HepG2 (cell line): ENCODE measurements at places on chromosomes 3 and 15. TPM values are rescaled to one million over a fixed set of nuclear protein-coding genes. Genes with fewer than 3 reads are reported as not detected.
A peak's percentile ranks its signal among the peaks of the same experiment; 100 is the strongest.

Gene MASP1
- polyA plus RNA-seq, result 56.0 and 101 TPM in 2 replicates

Gene C3orf85
- polyA plus RNA-seq, result not detected in 2 replicates

Gene FBXO40
- not detected in 2 replicates for polyA plus RNA-seq

Gene LRTM1
- not detected in 2 replicates for polyA plus RNA-seq

GRCh38 chr3:110767838-110768237 is 303.8 kb upstream of the NECTIN3 start:
- no peak for DNase-seq

- no peak for DNase-seq
Measured at GRCh38 chr3:21673393-21673792, 77.6 kb downstream of the ZNF385D start.

DNA sequence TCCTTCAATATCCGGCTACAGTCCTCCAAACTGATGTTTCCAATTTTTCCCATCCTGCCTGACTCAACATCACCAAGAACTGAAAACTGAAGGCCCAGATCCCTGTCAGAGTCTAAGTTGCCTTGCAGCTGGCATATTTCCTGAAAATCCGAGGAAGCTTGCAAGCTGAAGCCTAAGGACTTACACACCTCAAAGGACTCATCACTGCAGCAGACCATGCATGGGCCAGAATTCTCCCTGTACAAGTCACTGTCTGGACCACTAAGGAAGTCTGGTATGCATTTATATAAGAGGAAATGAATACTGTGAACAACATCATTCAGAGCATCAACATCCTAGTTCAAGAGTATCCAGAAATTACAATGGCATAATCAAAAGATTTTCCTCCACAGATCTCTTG is 548.8 kb upstream of the MDFIC2 start:
- DNase-seq, result no peak

DNA sequence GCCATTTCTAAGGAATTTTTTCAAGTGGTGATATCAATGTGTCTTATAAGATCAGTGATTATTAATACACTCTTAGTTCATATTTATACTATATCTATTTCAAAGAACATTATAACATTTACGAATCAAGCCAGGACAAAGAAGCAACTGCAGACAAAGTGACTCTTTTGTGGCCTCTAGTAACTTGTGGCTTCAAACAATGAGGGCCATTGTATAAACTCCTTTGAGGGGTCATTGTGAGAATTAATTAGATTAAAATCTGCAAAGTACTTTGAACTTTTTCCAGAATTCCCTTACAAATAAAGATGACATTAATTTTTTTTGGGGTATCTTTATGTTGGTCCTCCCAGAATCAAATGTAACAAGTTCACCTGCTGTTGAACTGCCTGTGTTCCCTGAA is 12.3 kb upstream of the SLC30A4 start:
- DNase-seq, result no peak

DNA sequence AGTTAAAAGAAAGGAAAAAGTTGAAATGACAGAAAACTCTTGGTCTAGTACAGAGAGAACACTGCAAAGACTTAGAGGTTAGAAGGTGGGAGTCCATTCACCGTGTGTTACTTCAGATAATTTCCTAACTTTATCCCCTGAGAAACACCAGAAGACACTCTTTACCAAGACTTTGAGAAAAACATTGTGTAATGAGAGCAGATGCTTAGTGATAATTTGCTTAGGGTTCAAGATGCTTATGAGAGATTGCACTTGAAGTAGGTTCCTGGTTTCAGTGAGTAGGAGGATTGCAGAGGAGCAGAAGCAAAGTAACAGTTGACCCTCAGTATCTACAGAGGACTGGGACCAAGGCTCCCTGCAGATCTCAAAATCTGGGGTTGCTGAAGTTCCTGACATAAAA is 594.1 kb downstream of the NR2F2 start:
- no peak for DNase-seq

Gene LMAN1L
- not detected in 2 replicates for polyA plus RNA-seq

Gene PLSCR4
- polyA plus RNA-seq, result 59.0 and 67.3 TPM in 2 replicates

DNA sequence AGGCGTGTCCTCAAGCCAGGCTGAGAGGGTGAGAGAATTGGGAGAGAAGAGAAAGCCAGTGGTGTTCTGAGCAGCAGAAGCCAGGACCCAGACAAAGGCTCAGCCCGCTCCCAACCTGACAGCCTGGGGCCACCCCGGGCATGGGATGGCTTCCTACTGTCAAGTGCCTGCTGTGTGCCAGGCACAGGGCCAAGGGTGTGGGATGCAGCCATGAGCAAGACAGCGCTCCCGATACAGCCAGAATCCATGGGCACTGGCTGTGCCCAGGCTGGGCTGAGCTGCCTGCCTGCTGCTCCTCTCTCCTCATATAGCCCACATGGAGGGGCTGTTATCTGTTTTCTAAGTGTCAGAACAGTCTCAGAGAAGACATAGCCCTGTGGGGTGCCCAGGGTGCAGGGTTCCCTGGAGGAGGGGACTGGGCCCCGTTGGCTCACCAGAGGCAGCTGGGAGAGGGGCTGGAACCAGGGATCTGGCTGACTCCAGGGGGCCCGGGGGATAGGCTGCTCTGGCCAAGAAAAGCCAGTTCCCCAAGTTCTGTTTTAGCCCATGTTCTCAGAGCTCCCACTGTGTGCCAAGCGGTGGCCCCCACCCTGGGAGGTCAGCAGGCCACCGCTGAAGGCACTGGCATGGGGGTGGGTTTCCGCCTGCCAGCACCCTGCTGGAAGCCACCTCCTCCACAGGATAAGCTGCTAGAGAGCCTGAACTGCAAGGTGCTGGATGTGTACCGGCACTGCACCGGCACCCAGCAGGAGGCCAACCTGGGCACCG is 39.0 kb downstream of the CFAP100 start:
- DNase-seq, result no peak

- DNase-seq, result no peak
Measured at GRCh38 chr3:127685708-127686511, 13.2 kb downstream of the ABTB1 start.

- DNase-seq, result no peak
Measured at GRCh38 chr3:72515281-72515680, 333.0 kb downstream of the SHQ1 start.

Gene GPR27
- not detected in 2 replicates for polyA plus RNA-seq

Gene CSTA
- 3.9 and 4.9 TPM in 2 replicates for polyA plus RNA-seq

DNA sequence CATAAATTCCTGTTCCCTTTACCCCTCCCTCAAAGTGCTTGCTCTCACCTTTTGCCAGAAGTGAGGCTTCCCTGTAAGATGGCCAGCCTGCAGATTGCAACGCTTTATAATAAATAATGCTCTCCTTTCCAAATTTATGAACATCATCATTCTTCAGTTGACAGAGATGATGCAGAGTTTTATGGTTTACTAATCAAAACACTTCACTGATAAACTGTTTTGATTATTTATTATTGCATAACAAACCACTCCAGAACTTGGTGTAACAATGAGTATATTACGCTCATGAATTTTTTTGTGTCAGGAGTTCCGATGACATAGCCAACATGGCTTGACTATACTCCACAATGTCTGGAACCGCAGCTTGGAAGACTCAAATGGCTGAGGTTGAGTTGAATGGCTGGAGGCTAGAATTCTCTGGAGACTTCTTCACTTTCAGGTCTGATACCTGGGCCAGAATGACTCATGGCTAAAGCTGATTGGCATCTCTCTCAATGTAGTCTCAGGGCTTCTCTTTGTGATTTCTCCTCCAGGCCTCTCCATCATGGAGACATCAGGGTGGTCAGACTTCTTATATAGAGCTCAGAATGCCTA is 27.3 kb upstream of the TGFBR2 start:
- DNase-seq, result no peak

- DNase-seq, result no peak
Measured at GRCh38 chr3:119779731-119780383, 2.0 kb upstream of the NR1I2 start.

Gene LRRN1
- 0.01 TPM in 1 of 2 replicates, not detected in the other for polyA plus RNA-seq

- DNase-seq, result peak; percentile 63
Measured at GRCh38 chr3:68972358-68972979, 40.1 kb upstream of the TAFA4 start.

DNA sequence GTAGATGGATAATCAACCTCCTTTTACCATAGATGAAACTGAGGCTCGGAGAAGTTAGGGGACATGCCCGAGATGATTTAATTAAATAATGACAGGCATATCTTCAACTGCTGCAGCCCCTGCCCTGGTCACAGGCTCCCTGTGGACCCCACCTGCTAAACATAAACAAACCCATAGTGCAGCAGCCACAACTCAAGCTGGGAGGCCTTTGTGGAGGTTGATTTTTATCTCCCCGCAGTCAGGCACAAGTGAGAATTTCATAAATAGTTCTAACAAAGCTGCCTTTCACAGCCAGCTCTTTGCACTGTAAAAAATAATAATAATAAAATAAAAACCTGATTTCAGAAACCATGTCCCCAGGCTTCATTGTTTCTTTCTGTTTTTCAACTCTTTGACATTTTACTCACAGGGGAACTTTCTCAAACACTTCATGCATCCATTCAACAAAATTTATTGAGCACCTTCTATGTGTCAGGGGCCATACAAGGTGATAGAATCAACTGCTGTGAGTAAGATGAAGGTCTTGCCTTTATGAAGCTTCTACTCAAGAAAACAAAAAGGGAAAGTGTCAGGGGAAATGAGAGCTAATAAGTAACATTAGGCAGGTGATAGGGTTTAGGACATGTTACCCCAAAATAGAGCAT is 393.6 kb upstream of the PROK2 start:
- no peak for DNase-seq

DNA sequence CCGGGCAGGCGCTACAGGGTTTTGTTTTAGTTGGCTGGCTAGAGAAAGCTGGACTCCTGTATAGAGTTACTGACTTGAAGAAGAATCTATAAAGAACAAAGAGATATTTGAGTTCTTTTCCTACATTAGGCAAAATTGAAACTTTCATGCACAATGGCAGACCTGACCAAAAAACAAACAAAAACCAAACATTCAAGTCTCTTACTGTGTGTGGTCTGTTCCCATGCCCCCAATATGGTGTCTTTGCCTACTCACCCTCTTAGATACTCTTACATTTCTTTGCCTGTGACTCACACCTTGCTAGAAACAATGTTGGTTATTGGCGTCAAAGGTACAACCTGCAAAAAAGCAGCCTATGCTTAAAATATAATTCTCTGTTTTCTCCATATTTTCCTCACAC is 109.5 kb upstream of the TMC3 start:
- no peak for DNase-seq

DNA sequence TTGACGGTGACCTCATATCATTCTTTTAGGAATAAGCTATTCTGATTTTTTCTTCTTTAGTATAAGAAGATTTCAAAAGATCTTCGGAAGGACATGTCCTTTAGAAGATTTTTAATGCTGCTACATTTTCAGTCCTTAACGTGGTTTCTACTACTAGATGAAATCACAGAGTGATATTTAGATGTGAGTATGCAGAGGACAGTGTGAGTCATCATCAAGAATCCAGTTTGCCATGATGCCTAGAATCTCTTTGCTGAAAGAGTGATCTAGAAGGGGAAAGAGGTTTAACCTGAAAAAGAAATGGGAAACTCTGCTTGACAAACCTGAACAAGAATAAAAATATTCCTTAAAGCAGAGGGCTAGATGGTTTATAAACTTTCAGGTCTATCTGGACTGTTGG is 43.2 kb downstream of the SLC7A14 start:
- no peak for DNase-seq

DNA sequence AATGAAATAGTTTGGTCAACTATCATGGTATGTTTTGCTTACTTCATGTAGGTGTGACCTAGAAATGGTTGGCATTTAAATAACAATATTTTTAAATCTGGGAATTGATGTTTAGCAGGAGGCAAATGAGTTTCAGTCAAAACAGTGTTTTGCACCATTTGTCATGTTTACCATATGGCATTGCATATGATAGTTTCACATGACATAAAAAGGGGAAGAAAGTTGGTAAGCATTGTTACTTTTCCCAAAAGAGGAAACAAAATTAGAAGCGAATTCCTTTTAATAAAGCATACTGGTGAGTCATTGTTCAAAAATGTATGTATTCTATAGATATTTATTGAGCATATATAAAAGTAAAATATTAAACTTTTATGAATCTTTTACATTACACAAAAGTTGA is 2.3 kb downstream of the RNF13 start:
- no peak for DNase-seq

DNA sequence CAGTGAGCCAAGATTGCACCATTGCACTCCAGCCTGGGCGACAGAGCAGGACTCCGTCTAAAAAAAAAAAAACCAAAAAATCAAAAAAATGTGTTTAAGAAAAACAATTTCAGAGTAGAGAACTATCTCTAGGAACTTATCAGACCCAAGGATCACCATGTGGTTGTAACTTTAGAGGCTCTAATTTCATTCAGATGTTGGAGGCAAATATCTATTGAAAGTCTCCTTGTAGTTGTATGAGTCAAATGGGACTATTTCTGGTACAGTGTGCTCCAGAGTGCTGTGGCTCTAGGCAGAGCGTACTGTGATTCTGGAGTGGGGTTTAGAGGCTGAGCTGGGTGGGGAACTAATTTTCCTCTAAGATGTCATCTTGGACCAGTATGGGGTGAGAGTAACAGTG is 398.7 kb downstream of the SHQ1 start:
- no peak for DNase-seq

- no peak for DNase-seq
Measured at GRCh38 chr15:68572921-68573320, 5.9 kb upstream of the CORO2B start.

GRCh38 chr3:19190602-19191001 is 42.3 kb downstream of the KCNH8 start:
- DNase-seq, result no peak

DNA sequence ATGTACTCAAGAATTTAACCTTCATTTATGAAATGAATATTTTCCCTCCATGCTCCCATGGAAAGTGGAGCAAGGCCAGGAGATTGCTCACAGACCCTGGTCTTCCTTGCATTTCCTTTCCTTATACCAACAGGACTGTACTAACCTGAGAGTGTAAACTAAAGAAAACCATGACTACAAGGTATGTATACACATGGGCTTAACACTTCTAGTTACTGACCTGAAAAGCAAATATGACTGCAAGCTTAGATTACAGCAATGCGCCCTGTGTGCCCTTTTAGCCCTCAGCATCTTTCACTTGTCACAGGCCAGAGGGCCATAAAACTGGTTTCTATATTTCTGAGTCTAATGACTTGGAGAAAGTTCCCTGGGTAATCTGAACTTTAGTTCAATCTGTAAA is 52.1 kb downstream of the NEK10 start:
- peak; percentile 87 for DNase-seq

Gene IGF2BP2
- 6.5 and 9.5 TPM in 2 replicates for polyA plus RNA-seq

GRCh38 chr3:150038830-150039229 is 68.1 kb upstream of the PFN2 start:
- peak; percentile 86 for DNase-seq

DNA sequence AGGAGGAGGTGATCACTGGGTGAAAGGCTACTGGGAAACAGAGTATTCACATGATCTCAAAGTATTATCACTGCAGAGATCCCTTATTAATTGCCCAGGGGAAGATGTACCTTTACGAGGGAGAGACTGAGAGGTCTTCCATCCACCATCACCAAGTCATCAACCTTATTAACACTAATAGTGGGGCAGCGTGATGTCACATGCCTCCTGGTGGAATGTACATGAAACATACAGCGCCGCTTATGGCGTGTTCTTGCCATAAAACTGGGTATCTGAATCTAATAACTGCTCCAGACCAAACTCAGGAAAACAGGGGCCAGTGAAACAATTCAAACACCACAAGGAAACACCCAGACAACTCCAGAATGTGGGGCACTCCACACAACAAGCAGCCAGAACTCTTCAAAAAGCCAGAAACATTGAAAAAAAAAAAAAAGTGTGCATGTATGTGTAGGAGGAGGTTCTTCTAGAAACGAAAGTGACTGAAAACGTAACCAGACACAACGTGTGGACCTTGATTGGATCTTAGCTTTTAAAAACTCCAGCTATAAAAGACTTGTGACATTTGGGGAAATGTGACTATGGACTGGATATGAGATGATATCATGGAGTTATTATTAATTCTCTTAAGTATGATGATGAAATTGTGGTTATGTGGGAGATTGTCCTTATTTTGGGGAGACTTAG is 4.6 kb downstream of the STIMATE start:
- no peak for DNase-seq

Gene CCDC39
- not detected in 2 replicates for polyA plus RNA-seq
